Panc1 (cell line): ENCODE measurements at places on chromosomes 12 and 14. TPM values are rescaled to one million over a fixed set of nuclear protein-coding genes. Genes with fewer than 3 reads are reported as not detected.

The MMP14 gene
- 32.9 TPM for total RNA-seq

The INHBC gene
- total RNA-seq, result not detected

The CACNA1C gene
- 0.03 TPM for total RNA-seq

The PIANP gene
- 0.13 TPM for total RNA-seq

The REP15 gene
- total RNA-seq, result 1.9 TPM

The CACNB3 gene
- total RNA-seq, result 40.5 TPM

The GPR84 gene
- total RNA-seq, result not detected

The SPX gene
- total RNA-seq, result 0.13 TPM

The MYO1H gene
- total RNA-seq, result not detected

The SLC7A8 gene
- total RNA-seq, result 0.90 TPM

The ADCY6 gene
- total RNA-seq, result 24.1 TPM

The NAP1L1 gene
- total RNA-seq, result 620 TPM

The ABCD2 gene
- not detected for total RNA-seq

The LMNTD1 gene
- 0.13 TPM for total RNA-seq

The CCDC88C gene
- 21.3 TPM for total RNA-seq

The NOS1 gene
- total RNA-seq, result 0.03 TPM

The DPF3 gene
- total RNA-seq, result not detected

The NKX2-1 gene
- 0.13 TPM for total RNA-seq

The SCNN1A gene
- 17.1 TPM for total RNA-seq

The KRT73 gene
- total RNA-seq, result not detected

The PPM1H gene
- total RNA-seq, result 22.9 TPM

The RPS6KL1 gene
- total RNA-seq, result 14.9 TPM

The RTN1 gene
- total RNA-seq, result 0.05 TPM

The CELA1 gene
- not detected for total RNA-seq

The PARP11 gene
- total RNA-seq, result 7.3 TPM

The ISM2 gene
- 2.6 TPM for total RNA-seq

The RPL10L gene
- total RNA-seq, result not detected

The TUBA1A gene
- total RNA-seq, result 133 TPM

The RAD51B gene
- total RNA-seq, result 8.5 TPM

The CINP gene
- 28.3 TPM for total RNA-seq

The IFT43 gene
- 20.0 TPM for total RNA-seq

The TAS2R30 gene
- total RNA-seq, result 0.74 TPM

The NT5DC3 gene
- total RNA-seq, result 24.9 TPM

The RNF34 gene
- 52.4 TPM for total RNA-seq

The KERA gene
- not detected for total RNA-seq

The BEST3 gene
- 0.67 TPM for total RNA-seq

The TWF1 gene
- 103 TPM for total RNA-seq

The PXN gene
- total RNA-seq, result 484 TPM

The RDH16 gene
- 0.08 TPM for total RNA-seq

The RNASE7 gene
- total RNA-seq, result not detected

The ASCL1 gene
- total RNA-seq, result not detected

The LUM gene
- 0.23 TPM for total RNA-seq
